ENCODE measurements at places on chromosomes 11 and 22.

- no peak for DNase-seq
Measured at GRCh38 chr11:12114193-12115033, 4.0 kb downstream of the MICAL2 start.

GRCh38 chr11:61793083-61793828 lies 545 bp downstream of the FEN1 start:
- DNase-seq: no peak

DNA sequence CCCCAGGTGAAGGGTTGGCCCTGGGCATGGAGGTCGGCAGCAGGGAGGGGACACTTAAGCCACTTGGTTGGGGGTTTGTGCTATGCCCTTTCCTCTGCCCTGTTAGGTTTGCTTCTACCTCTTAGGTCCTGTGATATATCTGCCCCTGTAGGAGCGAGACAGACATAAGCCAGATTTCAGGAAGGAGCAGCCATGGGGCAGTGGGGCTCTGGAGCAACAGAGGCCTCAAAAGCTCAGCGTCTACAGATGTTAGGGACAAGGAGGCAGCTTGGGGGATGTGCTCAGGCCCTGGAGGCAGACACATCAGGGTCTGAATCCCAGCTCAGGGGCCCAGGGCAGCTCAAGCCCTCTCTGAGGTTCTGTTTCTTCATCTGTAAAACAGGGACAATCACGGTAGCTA lies 27.2 kb upstream of the KCNQ1OT1 start:
- no peak for DNase-seq

- DNase-seq: no peak
Measured at GRCh38 chr11:17381156-17381555, 7.3 kb downstream of the KCNJ11 start.

DNA sequence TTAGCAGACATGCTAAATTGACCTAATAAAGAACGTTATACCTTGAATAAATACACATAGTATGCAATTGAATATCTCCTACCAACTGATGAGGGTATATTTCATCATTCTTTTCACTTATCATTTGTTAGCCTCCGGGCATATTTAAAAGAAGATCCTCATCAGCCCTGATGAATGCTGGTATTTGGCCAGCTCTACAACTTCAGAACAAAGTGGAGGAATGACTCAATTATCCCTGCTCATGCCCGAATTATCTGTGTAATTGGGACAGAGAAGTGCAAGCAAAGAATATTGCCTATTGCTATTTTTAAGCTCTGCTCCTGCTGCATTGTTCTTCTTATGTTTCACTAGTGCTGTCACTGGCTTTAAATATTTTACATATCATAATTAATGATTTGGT lies 622.1 kb downstream of the METTL15 start:
- no peak for DNase-seq

DNA sequence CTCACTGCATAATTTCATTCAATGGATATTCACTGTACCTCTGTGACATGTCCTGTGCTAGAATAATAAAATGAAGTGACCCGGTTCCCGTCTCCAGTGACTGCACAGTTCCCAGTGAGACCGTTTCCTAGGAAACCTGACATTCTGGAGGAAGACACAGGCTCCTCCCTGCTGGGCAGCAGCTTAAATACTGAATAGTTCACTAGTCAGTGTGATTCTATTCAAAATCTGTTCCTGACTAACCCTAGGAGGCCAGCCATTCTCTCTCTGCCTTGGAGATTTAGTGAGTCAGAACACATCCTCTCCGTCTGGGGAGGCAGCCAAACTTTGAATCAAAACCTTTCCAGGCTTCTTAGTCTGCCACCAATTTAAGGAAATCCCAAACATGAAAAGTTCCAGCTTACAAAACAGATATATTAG lies 11.3 kb downstream of the TRIM66 start:
- DNase-seq: no peak

DNA sequence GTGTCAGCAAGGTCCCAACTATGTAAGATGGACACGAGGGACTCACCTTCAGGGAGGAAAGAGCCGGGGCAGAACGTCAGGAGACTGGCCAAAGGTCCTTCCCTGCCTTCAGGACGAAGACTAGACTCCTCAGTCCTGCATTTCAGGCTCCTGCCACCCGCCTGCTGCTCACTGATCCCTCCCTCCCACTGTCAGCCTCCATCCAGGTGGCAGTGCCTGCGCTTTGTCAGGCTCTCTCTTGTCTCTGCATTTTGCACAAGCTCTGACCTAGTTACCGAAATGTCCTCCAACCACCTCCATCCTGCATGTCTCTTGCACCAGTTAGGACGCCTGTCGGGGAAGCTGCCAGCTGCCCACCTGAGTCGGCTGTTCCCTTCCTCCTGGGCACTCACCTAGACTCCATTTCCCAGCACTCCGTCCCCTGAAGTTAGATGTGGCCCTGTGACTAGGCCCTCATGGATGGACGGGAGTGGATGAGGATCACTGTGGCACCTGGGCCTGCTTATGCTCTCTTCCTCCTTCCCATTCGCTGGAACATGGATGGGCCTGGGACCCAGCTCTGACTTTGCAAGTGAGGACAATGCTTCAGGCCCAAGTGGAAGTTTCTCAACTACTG lies 8.0 kb downstream of the B3GNT6 start:
- DNase-seq: no peak
